ENCODE measurements at places on chromosomes 4 and X.
A peak's percentile ranks its signal among the peaks of the same experiment; 100 is the strongest.

DNA sequence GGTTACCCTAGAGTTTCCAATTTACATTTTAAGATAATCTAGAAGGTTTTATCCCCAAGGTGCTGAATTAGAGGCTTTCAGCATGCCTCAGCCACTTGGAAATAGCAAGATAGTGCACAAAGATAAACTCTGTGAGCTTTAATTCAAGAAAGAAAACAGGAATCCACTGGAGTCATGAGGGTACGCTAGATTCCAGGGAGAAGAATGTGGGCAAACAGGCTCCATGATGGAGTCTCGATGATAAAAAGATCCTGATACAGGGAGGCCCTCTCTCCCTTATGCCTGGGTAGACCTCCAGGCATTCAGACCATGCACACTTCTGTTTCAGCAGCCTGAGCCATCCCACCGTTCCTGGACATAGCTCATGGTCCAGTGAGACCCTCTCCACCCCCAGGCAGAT lies 344.6 kb upstream of the LCORL start:
- DNase-seq, result no peak

GRCh38 chrX:8971116-8971515 lies 62.8 kb downstream of the FAM9B start:
- DNase-seq, result no peak

DNA sequence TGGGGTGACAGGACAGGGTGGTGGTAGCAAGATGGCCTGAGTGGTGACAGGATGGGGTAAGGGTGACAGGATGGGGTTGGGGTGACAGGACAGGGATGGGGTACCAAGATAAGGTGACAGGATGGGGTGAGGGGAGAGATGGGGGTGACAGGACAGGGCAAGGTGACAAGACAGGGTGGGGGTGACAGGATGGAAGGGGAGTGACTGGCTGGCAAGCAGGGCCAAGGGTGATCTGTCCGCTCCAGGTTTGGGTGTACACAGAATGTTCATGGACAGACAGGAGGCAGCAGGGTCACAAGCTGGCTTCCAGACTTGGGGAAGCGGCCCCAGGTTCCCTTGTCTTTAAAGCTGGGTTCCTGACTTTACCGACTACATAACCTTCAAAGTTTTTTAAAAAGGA lies 23.3 kb downstream of the RNF212 start:
- DNase-seq, result no peak

DNA sequence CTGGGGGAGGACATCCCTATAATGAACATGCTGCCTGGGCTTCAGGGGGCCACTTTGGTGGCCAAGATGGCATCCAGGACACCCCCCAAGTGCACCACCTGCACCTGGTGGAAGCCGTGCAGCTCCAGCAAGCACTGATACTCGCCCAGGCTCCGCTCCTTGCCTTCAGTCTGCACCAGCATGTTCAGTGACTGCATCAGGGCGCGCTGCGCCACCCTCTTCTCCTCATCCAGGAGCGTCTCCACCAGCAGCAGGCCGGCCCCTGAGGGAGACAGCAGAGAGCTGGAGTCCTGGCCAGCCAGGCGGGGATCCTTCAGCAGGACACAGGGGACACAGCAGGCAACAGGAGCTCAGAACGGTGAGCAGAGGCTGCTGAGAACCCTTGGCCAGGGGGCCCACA lies 11.3 kb upstream of the SLC25A6 start:
- DNase-seq, result no peak

DNA sequence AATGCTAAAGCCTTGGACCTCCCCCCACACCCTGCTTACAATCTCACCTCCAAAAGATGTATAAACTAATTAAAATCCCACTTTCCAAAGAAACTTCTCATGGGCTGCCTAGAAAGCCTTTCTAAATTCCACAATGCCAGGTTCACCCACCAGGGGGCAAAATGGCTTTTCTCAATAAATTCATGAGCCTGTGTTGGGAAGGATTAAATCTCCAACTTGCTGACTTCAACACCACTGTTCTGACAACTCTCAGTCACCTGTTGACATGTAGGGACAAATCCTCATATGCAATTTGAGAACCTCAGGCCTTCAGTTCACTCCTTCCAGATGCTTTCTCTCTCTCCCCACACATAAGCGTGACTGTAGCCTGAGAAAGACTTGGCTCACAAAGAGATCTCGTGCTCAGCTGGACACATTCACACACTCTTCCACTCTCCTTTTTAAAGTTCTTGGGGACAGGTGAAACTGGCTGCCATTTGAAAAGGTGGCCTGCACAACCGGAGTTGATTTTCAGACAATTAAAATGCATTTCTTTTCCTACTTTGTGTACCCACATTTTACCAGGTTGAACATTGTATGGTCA lies 88.6 kb upstream of the PRPS2 start:
- DNase-seq, result no peak

GRCh38 chr4:5816101-5816500 lies 76.8 kb downstream of the CRMP1 start:
- no peak for DNase-seq

DNA sequence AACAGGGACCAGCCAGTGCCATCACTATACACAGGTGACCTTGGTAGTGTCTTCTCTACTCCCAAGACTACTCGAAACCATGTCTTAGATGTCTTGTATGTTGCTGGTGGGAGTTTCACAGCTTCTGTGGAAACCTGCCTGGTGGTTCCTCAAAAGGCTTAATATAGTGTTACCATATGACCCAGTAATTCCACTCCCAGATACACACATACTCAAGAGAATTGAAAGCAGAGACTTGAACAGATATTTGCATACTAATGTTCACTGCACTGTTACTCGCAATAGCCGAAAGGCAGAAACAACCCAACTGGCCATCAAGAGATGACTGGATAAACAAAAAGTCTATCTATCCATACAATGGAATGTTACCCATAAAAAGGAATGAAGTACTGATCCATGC lies 3.1 kb downstream of the TFDP3 start:
- no peak for DNase-seq

GRCh38 chrX:153609917-153610835 lies 11.2 kb upstream of the CCNQ start:
- DNase-seq, result peak; percentile 38

GRCh38 chrX:132023896-132024386 lies 839 bp downstream of the STK26 start:
- no peak for DNase-seq

- DNase-seq, result peak; percentile 20
These were observed 42.4 kb upstream of the SLC2A9 start for GRCh38 chr4:10063544-10064300.

GRCh38 chr4:177408023-177408422 lies 34.2 kb downstream of the AGA start:
- no peak for DNase-seq

GRCh38 chr4:25058796-25059195 lies 28.1 kb upstream of the LGI2 start:
- no peak for DNase-seq

- DNase-seq, result no peak
These were observed 51.0 kb upstream of the NHSL2 start for GRCh38 chrX:71859637-71860036.

- no peak for DNase-seq
These were observed 19.7 kb upstream of the MTM1 start for GRCh38 chrX:150548684-150549083.

DNA sequence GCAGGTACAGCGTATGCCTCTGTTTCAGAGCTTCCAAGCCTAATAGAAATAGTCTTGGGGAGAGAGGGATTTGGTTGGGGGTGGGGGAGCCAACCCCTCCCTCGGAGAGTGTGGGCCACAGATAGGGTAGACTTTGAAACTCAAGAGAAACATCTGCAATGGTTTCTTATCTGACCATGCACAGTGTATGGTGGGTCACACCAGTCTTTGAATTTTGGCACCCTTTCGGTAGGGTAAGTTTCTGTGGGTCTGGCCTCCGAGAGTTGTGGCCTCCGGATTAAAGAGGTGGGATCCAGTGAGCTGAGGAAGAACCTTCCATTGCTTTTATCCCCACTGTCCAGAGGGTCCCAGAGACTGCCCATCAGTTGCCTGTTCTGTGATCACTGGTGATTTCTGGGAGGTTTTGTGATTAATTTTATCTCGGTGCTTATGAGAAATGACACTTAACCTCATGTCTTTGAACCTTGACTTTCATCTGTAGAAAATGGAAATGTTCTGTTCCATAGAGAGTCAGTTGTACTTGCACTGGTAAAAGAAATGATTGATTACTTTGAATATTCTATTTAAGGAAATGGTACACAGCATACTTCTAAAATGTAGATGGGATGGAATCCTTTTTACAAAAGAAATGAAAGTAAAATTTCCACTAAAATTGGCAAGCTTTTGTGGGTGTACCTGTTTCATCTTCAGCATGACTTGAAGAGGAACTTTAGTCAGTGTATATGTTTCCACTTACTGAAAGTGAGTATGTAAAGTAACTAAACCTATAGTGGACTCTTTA lies 62.7 kb downstream of the TMEM131L start:
- DNase-seq, result no peak

- DNase-seq, result no peak
These were observed 36.4 kb upstream of the CWH43 start for GRCh38 chr4:48949518-48950219.

DNA sequence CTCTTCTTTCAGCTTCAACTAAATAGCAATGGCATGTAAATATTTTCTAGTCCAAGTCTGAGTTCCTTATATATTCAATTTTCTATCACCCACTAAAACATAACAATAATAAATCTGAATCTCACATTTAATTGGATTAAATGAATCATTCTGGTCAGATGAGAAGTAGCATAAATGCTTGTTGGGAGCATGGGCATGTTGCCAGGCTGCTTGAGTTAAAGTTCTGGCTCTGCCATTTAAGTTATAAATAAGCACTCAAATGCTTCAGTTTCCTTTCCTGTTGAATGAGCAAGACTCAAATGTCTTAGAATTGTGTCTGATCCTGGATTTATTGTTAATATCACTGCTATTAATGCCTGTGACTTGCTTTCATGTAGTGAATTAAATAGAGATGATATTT lies 496.3 kb downstream of the STPG2 start:
- peak; percentile 1 for DNase-seq

DNA sequence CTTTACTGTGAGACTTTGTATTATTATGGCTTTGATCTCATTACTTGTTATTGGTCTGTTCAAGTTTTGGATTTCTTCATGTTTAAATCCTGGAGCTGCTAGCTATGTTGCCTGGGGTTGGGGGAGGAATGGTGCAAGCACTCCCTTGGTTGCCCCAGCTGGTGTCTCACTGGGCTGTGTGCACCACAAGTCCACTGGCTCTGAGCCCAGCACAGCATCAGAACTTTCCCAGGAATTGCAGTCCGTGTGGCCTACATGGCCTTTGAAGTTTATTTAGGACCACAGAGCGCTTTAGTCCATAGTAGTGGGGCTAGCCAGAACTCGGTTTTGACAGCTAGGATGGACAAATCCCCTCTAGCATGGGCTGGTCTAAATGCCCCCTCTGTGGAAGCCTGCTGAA lies 278.8 kb upstream of the RPS6KA3 start:
- no peak for DNase-seq

DNA sequence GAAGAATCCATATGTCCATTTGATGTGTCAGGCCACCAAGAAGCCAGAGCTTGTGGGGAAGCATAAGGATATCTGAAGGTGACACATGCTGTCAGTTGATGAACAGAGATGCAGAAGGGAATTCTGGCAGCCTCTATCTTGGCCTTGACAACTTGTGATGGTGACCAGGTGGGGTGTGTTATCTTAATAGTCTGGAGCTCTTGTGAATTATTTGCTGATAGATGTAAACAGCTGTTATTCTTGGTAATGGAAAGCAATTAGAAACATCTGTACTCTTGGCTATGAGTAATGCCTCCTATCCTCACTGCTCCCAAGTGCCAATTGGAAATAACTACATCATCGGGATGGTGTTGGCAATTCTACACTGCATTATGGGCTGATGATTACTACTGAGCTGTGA lies 51.9 kb downstream of the NAA11 start:
- peak; percentile 12 for DNase-seq

GRCh38 chrX:40877887-40878286 lies 142.5 kb upstream of the MED14 start:
- DNase-seq, result no peak

DNA sequence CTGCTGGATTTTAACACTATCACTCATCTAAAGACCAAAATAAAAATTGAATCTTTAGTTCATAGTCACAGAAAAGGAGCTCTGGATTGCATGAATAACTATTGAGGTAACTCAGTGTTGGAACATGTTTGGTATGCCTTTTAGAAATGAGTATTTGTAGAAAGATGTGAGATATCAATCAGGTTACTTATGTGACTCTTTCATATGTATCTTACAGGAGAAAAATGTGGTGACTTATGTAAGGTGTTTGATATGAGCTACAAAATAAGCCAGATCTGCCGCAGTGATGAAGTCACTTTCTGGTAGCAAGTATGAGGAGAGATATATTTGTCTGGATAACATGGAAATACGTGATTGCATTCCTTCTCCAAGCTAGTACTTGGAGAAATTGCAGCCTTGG lies 1653.3 kb upstream of the PCDH7 start:
- DNase-seq, result no peak

GRCh38 chrX:93868289-93868965 lies 194.4 kb downstream of the FAM133A start:
- no peak for DNase-seq

- DNase-seq, result no peak
These were observed 436.2 kb downstream of the FAT4 start for GRCh38 chr4:125750828-125751466.

- DNase-seq, result peak; percentile 61
These were observed 240.3 kb downstream of the ANK2 start for GRCh38 chr4:113289766-113290165.

DNA sequence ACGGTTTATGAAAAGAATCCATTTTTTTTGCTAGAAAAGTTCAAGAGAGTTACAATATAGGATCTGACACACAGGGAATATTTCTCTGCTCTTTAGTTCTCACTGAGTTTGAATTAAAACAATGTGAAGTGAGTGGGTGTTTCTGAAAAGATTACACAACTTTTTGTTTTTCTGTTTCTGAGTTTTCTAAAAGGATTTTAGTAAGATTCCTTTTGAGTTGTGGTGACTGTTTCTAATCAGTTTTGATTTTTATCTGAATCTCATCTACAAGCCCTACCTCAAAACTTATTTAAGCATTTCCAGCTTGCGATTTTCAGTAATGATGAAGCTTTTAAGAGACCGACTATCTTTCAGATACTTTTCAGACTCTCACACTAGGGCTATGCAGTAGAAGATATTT lies 141.7 kb downstream of the GPAT3 start:
- DNase-seq, result peak; percentile 14

GRCh38 chrX:148649145-148649795 lies 148.9 kb downstream of the AFF2 start:
- DNase-seq, result no peak

GRCh38 chr4:31134720-31135119 lies 414.6 kb downstream of the PCDH7 start:
- DNase-seq, result no peak
